AG04450 (cell line): ENCODE measurements at places on chromosomes 13 and 19. TPM values are rescaled to one million over a fixed set of nuclear protein-coding genes. Genes with fewer than 3 reads are reported as not detected.

Gene CAPN12
- polyA plus RNA-seq = 0.66 and 0.69 TPM in 2 replicates

Gene ATP8A2
- 0.19 and 0.20 TPM in 2 replicates for polyA plus RNA-seq

Gene FRY
- 24.6 and 37.8 TPM in 2 replicates for polyA plus RNA-seq

Gene SCN1B
- polyA plus RNA-seq = 5.7 and 5.8 TPM in 2 replicates

Gene DCT
- not detected in 2 replicates for polyA plus RNA-seq

Gene TPM4
- polyA plus RNA-seq = 1,635 and 2,058 TPM in 2 replicates

Gene C1QTNF9B
- polyA plus RNA-seq = 0.63 and 0.87 TPM in 2 replicates

Gene TMEM59L
- polyA plus RNA-seq = 0.81 and 1.3 TPM in 2 replicates

Gene PLPP2
- polyA plus RNA-seq = 3.9 and 7.5 TPM in 2 replicates

Gene SYCN
- polyA plus RNA-seq = not detected in 2 replicates

Gene NANOS3
- 0.36 and 0.37 TPM in 2 replicates for polyA plus RNA-seq

Gene LRFN3
- 0.69 and 1.1 TPM in 2 replicates for polyA plus RNA-seq
